ENCODE measurements at places on chromosomes 12 and 14.

DNA sequence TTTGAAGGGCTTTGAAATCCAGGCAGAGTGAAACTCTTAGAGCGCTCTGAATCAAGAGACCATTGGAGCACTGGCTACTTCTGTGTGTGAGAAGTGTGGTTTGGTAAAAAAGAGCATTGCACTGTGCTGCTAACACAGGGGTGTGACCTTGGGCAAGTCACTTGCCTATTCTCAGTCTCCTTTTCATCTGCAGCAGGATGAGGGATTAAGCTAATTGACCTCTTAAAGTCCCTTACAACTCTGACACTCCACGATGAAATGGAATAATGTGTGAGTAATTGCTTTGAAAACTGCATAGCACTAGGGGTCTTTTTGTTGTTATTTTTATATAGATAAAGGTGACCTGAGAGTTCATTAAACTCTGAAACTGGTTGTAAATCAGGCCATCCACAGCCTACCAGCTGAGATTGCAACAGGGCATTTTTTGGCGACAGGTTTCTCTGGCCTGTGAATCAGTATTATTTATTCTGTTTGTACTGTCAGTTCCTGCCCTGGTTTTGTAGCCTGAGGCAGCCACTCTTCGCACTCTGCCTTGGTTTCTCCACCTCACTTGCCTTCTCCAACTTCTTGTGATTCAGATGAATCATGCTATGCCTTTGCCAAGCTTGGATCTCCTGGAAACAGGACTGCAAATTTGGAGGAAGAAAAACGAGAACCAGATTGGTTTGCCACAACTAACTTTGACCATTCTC, 159.9 kb upstream of the PARP11 start:
- no peak for DNase-seq

DNA sequence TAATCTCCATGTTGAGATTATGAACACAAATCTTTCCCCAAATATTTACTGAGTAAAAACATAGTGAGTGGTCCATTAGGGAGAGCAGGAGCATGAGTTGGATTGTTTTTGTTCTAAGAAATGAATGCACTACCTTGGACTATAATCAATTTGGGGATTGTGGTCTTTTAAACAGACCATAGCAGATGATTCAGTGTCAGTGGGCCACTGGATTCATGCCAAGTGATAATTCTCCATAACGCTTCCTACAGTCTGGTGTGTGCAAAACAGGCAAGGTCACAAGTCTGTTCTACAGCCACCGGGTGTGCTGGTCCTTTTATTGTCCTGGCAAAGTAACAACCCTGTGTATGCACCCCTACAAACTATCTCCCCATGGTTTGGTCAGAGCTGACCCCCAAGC, 266.3 kb downstream of the APAF1 start:
- DNase-seq: no peak

GRCh38 chr14:89493406-89493805, 76.4 kb upstream of the FOXN3 start:
- DNase-seq: no peak

GRCh38 chr14:101525640-101526527, 35.4 kb upstream of the DIO3 start:
- DNase-seq: no peak

- DNase-seq: no peak
These were observed 546.1 kb downstream of the SNAPC1 start for GRCh38 chr14:62308316-62308715.

GRCh38 chr12:6031001-6031400, 85.9 kb upstream of the ANO2 start:
- DNase-seq: no peak

- DNase-seq: no peak
These were observed 35.9 kb upstream of the MED13L start for GRCh38 chr12:116313194-116313927.

- DNase-seq: no peak
These were observed 30.9 kb downstream of the ERGIC2 start for GRCh38 chr12:29350080-29350479.

GRCh38 chr12:6269986-6270385, 40.5 kb upstream of the PLEKHG6 start:
- DNase-seq: no peak

- no peak for DNase-seq
These were observed 75.3 kb downstream of the PPFIA2 start for GRCh38 chr12:81683881-81684280.

- no peak for DNase-seq
These were observed 74.3 kb downstream of the FAR2 start for GRCh38 chr12:29223426-29223825.

DNA sequence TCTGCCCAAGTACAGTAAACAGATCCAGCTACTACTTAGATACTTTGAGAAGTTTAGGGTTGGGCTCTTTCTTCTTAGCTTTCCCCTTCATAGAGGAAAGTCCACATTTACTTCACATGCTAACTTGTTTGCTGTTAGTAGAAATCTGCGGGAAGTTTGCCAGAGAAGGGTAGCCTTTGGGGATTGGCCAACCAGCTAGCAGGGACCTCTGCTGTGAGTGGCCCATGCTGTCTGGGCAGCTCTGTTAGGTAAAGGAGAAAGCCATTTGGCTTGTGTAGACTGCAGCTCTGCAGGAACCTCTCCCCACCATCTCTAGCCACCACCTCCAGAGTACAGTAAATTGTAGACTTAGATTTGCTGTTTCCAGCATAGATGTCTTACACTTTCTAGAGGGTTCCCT, 193.9 kb downstream of the RGS6 start:
- no peak for DNase-seq

DNA sequence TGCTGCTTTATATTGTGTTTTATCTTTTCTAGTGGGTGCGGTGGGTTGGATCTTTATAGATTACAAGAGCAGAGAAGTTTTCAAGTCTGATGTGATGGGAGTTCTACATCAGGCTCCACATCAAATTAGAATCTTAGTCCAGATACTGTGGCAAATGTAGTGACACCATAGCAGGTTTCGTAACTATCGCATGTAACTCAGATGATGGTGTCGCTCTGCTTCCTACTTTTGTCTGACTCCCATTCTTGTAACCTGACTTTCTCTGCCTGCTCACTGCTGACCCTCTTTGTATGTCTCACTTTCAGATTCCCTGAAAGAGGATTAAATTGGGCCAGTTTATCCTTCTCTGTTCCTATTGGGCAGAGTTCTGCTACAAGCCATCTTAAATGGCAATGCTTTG, 22.8 kb upstream of the FBXO34 start:
- no peak for DNase-seq

- DNase-seq: no peak
These were observed 369.7 kb downstream of the ALG10 start for GRCh38 chr12:34391771-34392581.

- no peak for DNase-seq
These were observed 45.5 kb downstream of the GIT2 start for GRCh38 chr12:109950625-109951024.

- DNase-seq: no peak
These were observed 35.3 kb downstream of the FBXW8 start for GRCh38 chr12:116945886-116946550.

DNA sequence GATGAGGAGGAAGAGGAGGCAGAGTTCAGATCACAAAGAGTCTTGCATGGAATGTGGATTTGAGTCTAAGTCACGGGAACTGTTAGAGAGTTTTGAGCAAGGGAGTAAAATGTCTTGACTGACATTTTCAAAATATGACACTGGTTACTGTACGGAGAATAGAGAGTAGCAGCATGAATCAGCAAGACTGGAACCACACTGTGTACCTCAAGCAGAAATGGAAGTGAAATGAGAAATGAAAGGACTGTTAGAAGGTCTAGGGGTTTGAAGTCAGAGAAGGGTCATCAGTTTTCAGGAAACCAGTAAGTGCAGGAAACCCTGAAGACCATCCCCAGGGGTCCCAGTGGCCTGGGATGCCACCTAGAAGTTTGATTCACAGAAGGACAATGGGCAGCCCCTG, 236.3 kb downstream of the GALC start:
- no peak for DNase-seq

- DNase-seq: no peak
These were observed 708.0 kb downstream of the MED13L start for GRCh38 chr12:115569345-115570068.

DNA sequence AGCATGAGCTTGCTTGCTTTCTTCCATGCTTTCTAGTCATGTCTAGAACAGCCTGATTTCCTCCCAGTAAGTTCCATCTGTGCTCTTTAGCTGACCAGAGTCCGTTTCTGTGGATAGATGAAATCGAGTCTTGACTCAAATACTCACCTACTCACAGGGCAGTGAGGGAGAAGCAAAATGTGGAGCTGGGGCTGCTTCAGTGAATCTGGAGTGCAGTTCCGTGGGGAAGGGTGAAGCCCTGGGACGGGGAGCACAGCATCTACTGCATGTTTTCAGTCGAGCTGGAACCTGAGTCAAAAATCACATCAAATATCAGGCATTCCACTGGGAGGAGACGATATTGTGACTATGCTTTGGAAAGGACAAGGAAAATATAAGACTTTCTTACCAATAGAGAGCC, 70.3 kb upstream of the PRMT8 start:
- DNase-seq: no peak

- DNase-seq: no peak
These were observed 221.6 kb downstream of the C12orf75 start for GRCh38 chr12:105552056-105552455.

GRCh38 chr12:62631471-62632410, 165.1 kb downstream of the MON2 start:
- no peak for DNase-seq

All from stimulated activated CD8-positive, alpha-beta memory T cell treated with anti-CD3 and anti-CD28 coated beads, Interleukin-7, amount 100 ng/mL, for 1 hour (primary cell).